ENCODE measurements at places on chromosomes 6 and 20.
A peak's percentile ranks its signal among the peaks of the same experiment; 100 is the strongest.

DNA sequence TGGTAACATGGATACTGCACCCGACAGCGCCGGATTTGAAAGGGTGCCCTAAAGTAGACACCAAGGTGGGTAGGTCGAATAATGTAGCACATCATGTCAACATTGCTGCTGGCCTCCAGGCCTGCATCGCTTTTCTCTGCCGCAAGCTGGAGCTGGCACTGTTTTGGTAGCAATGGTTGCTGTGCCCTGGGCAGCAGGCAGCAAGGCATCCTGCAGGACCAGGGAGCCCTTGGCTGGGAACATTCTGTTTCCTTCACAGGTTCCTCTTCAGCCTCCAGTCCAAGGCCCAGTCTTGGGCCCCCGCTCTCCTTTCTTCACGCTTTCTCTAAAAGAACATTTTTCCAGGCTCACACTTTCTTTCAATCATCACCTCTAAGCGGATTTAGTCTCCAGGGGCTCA lies 365.8 kb upstream of the JARID2 start:
- DNase-seq = no peak

- DNase-seq = no peak
These were observed 11.2 kb downstream of the FOXP4 start for GRCh38 chr6:41557335-41557734.

GRCh38 chr6:124226396-124226795 lies 422.7 kb downstream of the NKAIN2 start:
- no peak for DNase-seq

DNA sequence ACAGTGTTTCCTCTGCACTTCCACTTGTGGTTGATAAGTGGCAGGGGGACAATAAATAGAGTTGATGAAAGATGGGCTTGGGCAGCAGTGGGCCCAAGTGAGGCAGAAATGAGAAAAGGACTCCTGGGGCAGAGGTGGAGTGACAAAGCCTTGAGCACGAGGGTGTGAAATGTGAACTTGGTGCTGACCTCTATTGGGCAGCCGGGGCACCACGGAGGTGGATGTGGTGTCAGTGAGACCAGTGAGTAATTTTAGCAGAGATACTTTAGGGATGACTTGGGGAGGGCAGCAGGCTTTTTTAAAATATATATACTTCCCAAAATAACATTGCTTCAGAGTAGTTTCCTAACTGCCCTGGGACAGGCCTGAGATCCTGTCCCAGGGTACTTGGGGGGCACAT lies 30.6 kb upstream of the MYLK2 start:
- no peak for DNase-seq

DNA sequence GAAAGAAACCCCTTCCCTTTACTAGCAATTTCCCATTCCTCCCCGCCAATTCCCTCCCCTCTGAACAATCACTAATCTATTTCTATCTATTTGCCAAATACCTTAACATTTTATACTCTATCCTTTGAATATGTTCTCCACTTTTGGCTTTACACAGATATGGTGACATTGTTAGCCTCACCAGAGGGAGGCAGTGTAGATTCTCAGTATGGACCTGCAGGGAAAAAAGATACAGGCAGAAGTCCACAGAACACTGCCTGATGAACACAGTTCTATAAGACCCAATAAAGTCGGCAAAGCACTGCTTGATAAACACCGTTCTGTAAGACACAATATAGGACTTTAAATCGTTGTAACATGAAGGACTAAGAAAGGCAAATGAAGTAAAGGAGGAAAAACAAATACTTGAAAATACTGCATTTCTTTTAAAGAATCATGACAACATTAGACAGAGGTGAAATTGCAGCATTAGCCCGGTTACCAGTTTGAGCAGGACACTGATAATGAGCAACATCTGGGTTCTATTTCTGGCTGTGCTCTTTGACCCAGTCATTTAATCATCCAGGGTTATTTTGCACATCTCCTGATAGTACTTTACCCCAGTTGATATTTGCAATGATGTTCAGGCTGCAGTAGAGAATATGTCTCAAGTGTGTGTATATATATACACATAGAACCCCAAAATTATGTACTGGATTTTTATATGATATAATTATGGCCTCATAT lies 296.8 kb downstream of the UTRN start:
- no peak for DNase-seq

DNA sequence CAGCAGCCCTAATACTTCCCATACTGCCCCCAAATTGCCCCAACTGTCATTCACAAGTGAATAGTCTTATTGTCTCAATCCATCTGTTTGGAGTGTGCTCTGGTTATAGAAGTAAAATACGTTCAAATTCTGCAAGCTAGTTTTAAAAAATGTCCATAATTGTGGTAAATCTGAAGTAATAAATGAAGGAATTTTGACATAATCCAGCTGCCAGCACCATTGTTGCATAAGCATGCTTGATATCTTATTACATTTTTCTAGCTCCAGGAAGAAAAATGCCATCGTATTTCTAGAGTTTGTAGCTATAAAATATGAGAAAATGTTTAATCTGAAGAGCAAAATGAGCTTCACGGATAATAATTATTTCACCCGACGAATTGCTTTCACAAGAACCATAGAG lies 664.7 kb downstream of the RFPL4B start:
- DNase-seq = no peak

DNA sequence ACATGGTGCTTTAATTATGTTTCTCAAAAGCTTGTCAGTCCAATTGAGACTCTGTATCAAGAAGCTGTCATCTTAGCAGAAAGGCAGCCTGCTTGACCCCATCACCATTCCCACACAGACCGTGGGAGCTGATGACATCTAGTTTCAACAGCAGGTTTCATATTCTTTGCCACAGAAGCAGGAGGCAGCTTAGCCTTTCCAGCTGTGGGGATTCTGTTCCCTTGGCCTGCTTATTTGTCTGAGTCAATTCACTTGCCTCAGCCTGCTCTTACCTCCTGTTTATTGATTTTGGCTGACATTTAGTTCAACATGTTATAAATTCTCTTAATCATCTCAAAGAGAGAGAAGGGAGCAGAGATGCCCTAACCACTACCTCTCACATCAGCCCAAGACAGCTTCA lies 527.7 kb downstream of the ADGRB3 start:
- no peak for DNase-seq

DNA sequence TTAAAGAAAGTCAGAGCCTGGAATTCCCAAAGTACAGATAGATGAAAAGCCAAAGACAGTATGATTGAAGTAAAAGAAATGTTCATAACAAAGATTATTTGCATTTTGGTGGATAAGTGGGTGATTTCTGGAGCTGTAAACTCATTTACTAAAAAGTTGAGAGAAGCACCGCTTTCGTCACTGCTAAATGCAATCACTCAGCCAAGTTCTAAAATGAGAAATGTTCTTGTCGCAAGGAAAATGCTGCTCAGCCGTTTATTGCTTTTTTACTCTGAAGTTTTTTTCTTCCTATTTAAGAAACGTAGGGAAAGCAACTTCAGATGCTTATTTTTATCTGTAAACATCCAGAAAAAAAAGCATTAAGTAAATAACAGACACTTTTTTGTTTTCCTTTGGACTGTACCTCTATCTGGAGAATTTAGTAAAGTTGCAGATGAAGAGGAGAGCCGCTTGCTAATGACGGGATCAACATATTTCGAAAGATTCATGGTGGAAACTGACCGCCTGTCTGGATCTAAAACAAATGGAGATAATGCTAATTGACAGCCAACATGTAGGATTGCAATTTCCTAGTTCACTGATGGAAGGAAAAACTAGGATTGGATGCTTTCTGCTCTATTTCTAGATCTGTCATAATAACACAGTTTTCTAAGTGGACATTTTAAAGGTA lies 93.8 kb upstream of the BCLAF1 start:
- DNase-seq = no peak

DNA sequence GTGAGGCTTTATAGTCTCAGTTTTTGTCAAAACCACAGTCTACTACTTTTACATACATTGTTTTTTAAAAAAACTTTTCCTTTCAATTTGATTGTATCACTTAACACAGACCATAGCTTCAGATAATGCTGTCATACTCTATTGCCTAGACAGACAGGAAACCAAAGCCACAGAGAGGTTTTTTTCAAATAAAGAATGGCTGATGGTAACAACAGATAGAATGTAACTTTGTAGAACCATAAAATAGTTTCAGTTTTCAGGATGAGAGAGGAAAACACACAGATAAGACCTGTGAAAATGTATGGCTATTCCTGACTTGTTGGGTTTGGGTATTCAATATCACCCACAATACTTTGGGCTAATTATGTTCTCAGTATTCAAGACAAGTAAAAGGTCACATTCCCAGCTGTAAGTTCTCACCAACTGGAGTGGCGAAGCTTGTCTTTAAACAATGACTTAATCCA lies 94.0 kb downstream of the ADGRG6 start:
- DNase-seq = no peak

GRCh38 chr20:13363473-13363872 lies 142.4 kb downstream of the ISM1 start:
- no peak for DNase-seq

DNA sequence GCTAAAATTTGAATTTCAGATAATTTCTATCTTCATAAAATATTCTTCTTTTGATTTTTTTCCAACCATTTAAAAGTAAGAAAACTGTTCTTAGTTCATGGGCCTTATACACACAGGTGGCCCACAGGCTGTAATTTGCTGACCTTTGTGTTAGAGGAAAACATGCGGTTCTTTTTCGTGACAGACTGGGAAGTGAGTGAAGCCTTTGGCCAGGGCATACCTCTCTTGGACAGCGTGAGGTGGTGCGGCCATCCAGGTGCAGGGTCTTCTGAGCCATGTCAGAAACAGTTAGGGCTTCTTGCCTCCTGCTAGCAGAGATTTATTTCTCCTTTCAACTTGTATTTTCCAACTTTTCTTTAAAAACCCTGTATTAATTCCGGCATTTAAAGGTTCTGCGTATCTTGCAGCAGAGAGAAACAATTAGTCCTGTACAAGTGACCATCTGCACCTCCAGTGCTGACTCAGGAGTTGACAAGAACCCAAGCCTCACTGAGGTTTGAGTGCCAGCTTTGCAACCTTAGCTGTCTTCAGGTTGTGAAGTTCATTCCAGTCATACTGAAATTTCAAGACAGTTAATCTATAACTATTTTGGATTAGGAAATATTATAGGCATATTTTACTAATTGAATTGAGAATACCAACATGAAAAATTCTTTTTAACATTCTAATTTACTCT lies 177.8 kb downstream of the LY86 start:
- DNase-seq = no peak

DNA sequence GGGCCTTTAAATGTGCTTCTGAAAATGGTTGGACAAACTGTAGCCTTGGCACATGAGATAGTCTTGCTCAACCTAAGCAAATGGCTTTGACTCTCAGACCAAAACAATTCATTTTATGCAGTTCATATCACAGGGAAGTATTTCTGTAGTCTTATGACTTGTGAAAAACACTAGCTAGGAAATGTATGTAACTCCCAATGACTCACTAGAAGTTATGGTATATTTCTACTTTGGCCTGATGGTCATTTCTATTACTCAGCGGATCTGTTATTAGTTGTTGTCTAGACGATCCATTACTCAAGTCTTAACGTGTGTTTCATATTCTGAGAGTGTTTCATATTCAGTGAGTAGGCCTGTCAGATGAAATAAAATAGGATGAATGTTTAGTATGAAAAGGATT lies 1333.5 kb downstream of the KHDRBS2 start:
- DNase-seq = no peak

DNA sequence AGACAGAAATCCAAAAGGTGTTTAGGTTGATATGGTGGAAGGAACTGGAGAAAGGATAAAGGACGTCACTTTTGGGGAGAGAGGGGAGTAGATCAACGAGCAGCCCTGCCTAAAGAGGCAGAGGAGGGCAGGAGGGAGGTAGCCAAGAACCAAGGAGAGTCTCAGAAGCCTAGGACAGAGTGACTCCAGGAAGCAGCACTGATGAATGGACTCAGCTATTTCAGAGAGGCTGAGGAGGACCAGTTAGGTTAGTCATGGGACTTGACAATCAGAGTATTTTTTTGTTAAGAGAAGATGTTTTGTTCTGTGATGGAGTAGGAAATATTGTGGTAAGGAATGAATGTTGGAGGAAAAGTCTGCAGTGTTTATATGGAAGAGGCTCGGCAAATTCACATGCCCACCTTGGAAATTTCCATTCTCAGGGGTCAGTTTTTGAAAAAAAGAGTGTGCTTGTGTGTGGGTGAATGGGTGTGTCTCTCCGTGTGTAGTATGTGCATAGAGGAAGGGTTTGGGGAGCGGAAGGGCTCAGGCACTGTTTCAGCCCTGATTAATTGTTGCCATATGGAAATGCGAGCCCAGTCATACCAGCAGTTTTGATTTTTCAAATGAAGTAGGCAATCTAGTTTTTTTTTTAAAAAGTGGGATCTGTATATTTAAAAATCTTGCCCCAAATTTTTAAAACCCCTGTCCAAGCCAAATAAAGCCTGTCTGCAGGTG lies 303.6 kb downstream of the SAMD5 start:
- DNase-seq = no peak

DNA sequence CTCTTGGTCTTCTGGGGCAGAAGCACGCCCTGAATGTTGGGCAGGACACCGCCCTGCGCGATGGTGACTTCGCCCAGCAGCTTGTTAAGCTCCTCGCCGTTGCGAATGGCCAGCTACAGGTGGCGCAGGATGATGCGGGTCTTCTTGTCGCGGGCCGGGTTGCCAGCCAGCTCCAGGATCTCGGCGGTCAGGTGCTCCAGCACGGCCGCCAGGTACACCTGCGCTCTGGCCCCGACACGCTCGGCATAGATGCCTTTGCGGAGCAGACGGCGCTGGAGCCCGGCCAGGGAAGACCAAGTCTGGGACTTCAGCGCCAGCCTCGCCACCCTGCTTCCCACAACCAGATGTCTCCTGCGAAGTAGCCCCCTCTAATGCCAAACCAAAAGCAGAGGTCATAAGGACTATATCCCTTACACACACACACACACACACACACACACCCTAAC lies 8.0 kb upstream of the SLC17A3 start:
- no peak for DNase-seq

DNA sequence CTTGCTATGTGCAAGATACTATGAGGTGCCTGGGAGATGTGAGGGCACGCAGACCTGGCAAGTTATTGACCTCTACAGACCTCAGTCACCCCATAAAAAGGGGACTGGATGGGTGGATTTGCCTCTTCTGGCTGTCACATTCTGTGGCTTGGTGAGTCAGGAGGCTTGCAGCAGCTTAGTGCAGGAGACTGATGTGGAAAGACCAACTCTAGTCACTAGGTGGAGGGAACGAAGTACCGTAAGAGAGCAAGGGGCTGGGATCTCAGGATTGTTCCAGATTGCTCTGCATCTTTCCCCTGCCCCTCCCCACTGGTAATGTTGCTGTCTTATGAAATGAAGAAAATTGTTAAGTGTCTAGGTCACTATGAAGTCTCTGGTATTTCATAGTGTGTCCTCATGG lies 3.3 kb downstream of the MAPRE1 start:
- peak; percentile 6 for DNase-seq

- no peak for DNase-seq
These were observed 154.8 kb upstream of the SLC35B3 start for GRCh38 chr6:8589941-8590729.

- no peak for DNase-seq
These were observed 50.9 kb downstream of the RPRD1B start for GRCh38 chr20:38084425-38084951.
